ENCODE measurements at places on chromosomes 6 and 20.

- DNase-seq = no peak
These were observed 25.5 kb downstream of the FASTKD5 start for GRCh38 chr20:3134151-3134550.

- DNase-seq = no peak
These were observed 40.5 kb upstream of the EDN3 start for GRCh38 chr20:59259946-59260345.

DNA sequence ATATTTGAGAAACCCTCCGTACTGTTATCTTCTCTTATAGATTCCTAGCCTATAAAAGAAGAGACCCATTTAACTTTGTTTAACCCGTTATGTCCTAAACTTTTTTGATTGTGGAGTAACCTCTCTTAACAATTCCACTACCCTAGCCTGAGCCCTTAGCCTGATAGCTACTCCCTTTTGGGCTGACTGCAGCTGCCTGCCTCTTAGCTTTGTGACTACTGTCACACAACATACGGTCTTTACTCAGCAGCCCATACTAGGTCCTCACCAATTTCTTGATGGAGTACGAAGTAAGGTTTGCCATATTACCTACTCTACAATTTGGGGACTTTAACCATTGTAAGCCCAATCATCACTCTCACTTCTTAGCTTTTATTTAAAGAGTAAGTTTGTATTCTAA, 72.7 kb downstream of the QRSL1 start:
- DNase-seq = no peak

GRCh38 chr6:80163754-80164187, 57.3 kb downstream of the BCKDHB start:
- DNase-seq = no peak

DNA sequence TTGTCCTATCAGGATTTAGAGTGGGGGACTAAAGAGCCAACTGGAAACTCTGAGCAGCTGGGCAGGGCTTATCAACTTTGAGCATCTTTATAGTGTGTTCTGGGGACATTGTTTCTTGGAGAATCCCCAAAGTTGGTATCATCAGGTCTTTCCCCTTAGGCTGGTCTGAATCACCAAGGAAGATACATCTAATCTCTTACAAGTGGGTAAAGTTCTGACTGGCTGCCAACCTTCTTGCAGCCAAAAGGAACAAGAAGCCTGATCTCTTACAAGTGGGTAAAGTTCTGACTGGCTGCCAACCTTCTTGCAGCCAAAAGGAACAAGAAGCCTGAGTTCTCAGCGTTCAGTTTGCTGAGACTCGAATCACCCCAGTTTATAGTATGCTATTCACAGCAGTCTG, 1.6 kb upstream of the MED23 start:
- no peak for DNase-seq

- DNase-seq = no peak
These were observed 76.5 kb upstream of the ADGRF1 start for GRCh38 chr6:47118611-47119010.

GRCh38 chr6:31446481-31446880, 43.1 kb downstream of the MICA start:
- DNase-seq = no peak

DNA sequence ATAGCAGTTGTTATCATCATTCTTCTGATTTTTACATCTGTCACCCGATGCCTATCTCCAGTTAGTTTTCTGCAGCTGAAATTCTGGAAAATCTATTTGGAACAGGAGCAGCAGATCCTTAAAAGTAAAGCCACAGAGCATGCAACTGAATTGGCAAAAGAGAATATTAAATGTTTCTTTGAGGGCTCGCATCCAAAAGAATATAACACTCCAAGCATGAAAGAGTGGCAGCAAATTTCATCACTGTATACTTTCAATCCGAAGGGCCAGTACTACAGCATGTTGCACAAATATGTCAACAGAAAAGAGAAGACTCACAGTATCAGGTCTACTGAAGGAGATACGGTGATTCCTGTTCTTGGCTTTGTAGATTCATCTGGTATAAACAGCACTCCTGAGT, 2.1 kb downstream of the CALHM6 start:
- no peak for DNase-seq

- no peak for DNase-seq
These were observed 570.5 kb upstream of the CITED2 start for GRCh38 chr6:139944976-139945375.

DNA sequence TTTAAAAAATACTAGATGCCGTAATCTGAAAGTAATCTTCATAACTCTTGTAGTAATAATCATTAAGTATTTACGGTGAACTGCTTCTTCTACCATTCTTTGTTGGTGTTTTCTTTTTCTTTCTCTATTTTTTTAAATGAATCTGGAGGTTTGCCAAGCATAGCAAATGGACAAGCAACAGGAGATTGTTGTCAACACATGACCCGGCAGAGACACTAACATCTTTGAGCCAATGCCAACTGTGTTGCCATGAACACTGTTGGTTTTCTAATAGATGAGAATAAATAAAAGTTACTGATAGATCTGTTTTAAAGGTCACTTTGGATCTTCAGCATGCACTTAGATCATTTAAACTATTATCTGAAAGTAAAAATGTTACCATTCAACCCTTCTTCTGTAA, 523.6 kb upstream of the EYS start:
- DNase-seq = no peak

- DNase-seq = no peak
These were observed 6.8 kb downstream of the TCF21 start for GRCh38 chr6:133895573-133896343.

- no peak for DNase-seq
These were observed 24.9 kb upstream of the MAP3K7 start for GRCh38 chr6:90611543-90612312.

GRCh38 chr6:43271103-43271815, 26.8 kb upstream of the SLC22A7 start:
- DNase-seq = no peak
